ENCODE measurements at places on chromosomes 11 and 22.

- peak; percentile 69 for DNase-seq
Observed at GRCh38 chr22:30920407-30920806, 48.2 kb downstream of the MORC2 start.

GRCh38 chr22:22521631-22522030 lies 1.6 kb upstream of the ZNF280A start:
- DNase-seq = no peak

- DNase-seq = no peak
Observed at GRCh38 chr22:47407461-47408025, 645.1 kb downstream of the TBC1D22A start.

GRCh38 chr11:45610627-45611026 lies 54.8 kb downstream of the CHST1 start:
- DNase-seq = no peak

- DNase-seq = no peak
Observed at GRCh38 chr11:22037505-22037904, 155.4 kb upstream of the ANO5 start.

GRCh38 chr11:773425-773824 lies 3.9 kb downstream of the GATD1 start:
- no peak for DNase-seq

- DNase-seq = no peak
Observed at GRCh38 chr22:47918276-47918921, 1155.9 kb downstream of the TBC1D22A start.

DNA sequence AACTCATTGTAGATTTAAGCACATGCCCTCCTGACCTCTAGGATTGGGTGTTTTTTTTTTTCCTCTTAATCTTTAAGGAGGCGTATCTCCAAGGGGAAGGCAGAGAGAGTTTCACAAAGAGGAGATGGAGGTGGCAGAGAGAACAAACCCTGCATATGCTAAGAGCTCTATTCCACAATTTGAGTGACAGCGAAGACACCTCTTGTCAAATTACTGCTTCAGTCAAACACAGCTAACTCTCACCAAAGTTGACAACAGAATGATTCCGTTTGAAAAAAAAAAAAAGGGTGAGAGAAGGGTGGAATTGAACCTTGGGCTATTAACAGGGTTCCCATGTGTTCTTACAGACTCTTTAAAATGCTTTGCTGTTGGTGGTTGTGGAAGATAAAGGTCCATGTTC lies 112.6 kb downstream of the NXPE2 start:
- no peak for DNase-seq

DNA sequence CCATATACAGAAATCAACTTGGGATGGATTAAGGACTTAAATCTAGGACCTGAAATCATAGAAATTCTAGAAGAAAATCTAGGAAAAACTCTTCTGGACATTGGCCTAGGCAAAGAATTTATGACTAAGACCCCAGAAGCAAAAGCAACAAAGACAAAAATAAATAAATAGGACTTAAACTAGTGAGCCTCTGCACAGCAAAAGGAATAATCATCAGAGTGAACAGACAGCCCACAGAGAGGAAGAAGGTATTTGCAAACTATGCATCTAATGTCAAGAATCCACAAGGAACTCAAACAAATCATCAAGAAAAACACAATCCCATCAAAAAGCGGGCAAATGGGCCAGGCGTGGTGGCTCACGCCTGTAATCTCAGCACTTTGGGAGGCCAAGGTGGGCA lies 32.4 kb downstream of the TTC28 start:
- DNase-seq = no peak

GRCh38 chr11:61120706-61121191 lies 18.5 kb downstream of the CD5 start:
- DNase-seq = no peak

DNA sequence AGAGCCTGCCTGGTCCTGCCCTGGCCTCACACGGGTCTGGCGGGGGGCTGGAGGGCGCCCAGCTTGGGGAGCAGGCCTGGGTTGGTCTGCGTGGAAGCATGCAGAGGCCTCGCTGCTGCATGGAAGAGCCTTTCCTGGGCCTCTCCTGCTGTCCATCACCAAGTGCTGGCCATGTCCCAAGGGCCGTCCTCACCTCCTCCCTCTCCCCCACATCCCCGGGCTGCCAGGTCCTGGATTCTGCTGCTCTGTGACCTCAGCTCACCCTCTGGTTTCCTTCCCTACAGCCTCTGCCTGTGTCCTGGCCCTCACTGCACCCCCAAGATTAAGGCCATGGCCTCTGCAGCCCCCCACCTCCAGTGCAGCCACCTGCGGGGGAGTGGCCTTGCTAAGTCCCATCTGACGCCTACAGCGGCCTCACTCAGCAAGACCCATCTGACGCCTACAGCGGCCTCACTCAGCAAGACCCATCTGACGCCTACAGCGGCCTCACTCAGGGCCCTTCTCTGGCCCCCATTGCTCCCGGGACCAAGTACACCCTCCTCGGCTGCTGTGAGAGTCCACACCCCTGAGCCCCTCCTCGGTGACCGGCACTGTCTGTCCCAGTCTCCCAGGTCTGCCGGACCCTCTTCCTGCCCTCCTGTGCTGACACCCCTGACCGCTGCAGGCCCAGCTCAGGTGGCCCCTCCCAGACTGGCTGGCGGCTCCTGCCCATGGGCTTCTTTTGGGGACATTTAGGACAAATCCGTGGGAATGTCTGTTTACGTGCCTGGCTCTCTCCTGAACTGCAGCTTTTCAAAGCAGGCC lies 119.5 kb upstream of the B3GAT1 start:
- DNase-seq = no peak

DNA sequence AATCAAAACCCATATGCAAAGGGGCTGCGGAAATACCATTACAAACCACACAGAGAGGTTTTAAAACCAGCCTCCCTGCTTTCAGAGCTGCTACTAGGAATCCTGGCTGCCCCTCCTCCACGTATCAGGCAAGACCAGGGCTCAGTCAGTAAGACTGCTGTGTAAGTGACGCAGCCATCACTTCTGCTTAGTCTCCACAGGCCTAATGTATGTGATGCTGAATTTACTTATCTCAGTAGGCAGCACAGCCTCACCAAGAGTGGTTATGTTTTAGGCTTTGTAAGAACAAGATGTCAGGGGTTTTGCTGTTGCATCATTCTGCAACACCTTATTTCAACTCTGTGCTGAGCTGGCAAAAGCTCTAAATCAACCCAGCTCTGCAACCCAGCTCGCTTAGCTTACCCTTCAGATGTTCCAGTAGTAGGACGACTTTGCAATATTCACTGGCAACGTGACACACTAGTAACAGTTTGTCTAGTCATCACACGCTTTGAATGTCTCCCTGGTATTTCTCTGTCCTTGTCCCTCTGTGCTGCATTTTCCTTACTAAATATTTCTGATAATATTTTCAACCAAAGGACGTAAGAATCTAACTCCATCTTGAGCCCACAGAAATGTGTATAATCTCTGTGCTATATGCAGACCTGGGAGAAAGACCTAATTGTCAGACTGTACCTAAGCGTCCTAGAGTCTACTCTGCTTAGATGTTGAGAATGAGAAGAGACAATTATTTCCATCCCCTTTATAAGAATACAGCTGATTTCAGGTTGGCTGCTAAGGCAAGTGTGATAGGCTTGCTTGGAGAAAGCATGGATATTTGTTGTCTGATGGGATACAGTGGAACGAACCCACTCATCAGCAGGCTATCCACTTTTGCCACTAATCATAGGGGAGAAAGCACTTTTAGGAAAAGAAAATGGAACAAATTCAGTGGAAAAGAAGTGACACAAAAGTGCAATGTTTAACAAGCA lies 72.2 kb downstream of the LARGE2 start:
- DNase-seq = no peak

GRCh38 chr22:29443452-29443851 lies 5.1 kb downstream of the RFPL1 start:
- DNase-seq = no peak

- DNase-seq = no peak
Observed at GRCh38 chr11:7890417-7891172, 40.5 kb downstream of the OR10A6 start.

GRCh38 chr11:12408156-12408770 lies 30.9 kb downstream of the PARVA start:
- no peak for DNase-seq

- DNase-seq = peak; percentile 94
Observed at GRCh38 chr11:67508486-67509121, 642 bp upstream of the CDK2AP2 start.

DNA sequence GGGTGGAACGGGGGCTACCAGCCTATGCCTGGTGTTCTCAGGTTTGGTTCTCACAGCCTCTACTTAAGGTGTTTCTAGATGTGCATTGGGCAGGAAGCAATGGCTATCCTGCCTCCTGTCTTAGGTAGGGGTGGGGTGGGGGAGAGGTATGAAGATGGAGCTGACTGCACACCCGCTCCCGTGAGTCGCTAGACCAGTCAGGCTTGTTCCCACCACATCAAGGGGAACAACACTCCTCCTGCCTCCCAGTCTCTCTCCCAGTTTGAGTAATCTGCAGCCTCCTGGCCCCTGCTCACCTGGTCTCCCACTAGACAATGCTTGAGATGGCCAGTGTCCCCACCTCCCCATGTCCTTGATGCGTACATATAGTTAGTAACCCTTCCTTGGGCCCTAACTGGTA lies 79.3 kb upstream of the TENM4 start:
- no peak for DNase-seq

DNA sequence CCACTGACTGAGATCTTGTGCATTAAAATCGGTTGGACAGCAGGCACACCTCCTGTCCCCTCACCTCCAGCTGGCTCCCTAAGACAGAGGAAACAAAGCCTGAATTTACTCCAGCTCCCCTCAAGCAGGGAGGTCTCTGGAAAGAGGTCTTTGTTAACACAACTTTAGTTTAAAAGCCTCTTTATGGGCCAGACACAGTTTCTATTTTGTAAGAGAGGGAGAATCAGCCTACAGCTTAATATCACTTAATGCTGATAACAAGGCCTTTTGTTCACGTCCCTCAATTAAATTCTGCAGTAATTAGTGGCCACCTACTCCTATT lies 36.3 kb downstream of the PLEKHA7 start:
- DNase-seq = no peak

DNA sequence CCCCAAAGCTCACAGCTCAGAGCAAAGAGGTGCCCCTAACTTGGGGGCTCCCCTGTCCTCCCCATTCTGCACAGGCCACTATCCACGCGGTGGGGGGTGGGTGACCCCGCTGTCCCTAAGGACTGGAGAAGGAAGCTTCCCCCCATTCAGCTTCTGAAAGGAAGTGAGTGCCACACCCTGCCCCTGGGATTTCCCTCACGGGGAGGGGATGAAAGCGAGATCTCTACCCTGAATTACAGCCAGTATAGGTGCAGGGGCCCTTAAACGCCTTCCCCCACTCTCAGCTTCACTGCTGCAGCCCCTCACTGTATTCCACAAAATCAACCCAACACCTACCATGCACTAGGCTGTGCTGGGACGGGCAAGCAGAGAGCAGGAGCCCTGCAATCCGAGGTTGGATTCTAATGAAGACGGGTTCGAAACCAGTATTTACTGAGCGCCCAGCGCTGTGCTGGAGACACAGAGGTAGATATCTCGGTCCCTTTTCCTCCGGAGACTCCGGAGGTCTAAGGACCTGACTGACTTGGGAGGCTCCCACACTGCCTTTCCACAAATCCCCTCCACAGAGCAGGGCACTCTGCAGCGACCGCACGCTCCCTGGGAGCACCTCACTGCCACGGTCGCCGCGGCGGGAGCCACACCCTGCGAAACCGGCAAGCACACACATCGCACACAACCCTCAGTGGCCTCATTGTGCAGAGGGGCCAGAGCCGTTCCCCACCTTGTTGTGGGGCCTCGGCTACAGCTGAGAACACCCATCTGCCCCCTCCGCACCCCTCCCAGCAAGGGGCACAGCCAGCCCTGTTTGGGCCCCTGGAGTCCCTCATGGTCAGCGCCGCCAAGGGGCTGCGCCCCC lies 1.8 kb downstream of the AHNAK start:
- DNase-seq = no peak

GRCh38 chr11:57202281-57202680 lies 20.5 kb downstream of the LRRC55 start:
- DNase-seq = no peak

DNA sequence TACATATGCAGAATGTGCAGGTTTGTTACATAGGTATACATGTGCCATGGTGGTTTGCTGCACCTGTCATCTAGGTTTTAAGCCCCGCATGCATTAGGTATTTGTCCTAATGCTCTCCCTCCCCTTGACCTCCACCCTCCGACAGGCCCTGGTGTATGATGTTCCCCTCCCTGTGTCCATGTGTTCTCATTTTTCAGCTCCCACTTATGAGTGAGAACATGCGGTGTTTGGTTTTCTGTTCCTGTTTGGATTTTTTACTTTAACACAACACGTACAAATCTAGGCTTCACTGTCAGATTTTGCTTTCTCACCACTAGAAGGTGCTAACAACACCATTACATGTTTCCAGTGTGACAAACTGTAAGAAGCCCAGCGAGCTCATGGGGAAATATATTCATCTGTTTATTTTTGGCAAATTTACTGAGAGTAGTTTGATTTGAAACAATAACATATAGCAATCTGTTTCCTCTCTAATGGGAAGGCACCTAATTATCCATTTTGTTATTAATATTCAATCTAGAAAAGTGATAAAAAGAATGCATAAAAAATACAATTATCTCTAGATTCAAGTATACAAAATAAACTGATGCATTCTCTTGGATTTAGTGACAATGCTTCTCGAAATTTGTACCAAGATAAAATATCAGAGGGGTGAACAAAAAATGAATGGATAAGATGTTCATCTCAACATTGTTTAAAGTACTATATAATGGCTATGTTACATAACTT lies 23.2 kb upstream of the BIRC3 start:
- no peak for DNase-seq

- no peak for DNase-seq
Observed at GRCh38 chr11:124738713-124739478, 846 bp upstream of the NRGN start.

DNA sequence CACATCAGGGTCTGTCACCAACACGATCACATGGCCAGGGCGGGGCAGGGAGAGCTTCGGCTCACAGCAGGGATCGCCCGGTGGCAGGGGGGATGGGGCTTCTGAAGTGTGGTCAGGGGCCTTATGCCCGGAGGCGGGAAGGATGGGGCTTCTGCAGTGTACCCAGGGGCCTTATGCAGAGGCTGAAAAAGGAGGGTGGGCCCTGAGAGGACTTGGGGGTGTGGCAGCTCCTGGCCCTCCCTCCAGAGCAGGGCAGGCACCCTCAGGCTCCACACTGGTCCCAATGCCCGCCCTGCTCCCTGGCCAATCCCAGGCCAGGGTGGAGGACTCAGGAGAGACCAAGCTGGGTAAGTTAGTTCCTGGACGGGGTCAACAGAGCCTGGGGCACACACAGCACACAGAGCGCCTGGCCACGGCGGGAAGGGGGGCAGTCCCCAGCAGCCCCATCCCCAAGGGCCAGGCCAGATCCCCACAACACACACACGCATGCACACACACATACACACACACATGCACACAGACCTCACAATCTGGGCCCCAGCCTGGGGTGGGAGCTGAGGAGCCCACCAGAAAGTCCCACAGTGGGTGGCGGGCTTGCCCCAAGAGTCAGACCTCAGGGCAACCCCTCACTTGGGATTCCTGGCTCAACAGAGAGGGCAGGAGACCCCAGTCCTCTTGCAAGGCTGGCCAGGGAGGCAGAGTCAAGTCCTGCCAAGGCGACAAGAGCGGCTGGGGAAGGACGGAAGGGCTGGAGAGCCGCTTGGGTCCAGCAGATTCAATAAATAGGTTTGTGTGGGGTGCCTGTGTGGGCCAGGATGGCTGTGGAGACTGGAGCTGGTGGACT lies 1.1 kb upstream of the CEND1 start:
- no peak for DNase-seq
